ENCODE measurements at places on chromosomes 13 and 19.

GRCh38 chr13:31090961-31091624, 70.6 kb downstream of the HSPH1 start:
- DNase-seq: no peak

GRCh38 chr19:23281663-23282276, 31.6 kb upstream of the ZNF724 start:
- no peak for DNase-seq

GRCh38 chr19:34391813-34392212, 12.4 kb upstream of the PDCD2L start:
- no peak for DNase-seq

DNA sequence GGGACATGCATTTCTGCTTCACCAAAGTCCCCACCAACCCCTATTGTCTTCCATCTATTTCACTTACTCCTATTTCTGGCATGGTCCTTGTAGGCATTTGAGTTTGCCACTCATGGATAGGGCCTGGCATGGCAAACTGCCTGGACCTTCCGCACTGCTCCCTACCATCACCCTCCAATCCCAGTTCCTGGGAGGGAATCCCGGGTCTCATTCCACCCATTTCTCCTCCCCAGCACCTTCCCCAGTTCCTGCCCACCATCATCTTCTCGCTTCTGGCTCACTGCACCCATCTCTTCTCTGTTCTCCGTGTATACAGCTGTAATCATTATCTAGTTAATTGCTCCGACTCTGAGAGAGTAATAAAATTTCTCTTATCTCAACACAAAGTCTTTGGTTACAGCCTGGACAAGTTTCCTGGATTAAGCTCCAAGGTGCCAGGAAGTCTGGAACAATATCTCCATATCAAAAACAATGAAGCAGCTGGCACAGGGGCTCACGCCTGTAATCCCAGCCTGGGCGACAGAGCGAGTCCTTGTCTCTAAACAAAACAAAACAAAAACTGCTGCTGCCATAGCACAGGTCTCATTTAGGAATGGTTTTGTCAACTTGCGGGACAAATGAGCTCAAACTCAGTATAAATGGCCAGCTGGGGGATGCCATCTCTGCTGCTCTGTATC, 17.0 kb upstream of the COX7A1 start:
- no peak for DNase-seq

- no peak for DNase-seq
These were observed 22.1 kb downstream of the SIGLEC7 start for GRCh38 chr19:51164215-51164614.

DNA sequence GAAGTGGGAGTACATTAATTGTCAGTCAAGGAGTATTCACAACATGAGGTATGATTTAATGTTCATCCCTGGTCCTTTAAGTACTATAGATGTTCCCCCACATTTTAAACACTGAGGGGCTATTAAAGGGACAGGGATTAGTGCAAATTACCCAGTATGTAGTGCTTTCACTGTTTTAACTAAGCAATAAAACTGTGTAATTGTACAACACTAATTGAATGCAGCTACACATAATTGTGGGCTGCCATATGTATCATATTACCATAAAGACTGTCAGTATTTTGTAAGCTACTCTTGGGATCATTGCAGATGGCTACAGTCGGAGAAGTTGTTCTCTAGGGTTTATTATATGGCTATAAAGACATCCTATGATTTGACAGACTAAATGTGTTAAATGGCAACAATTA, 316.6 kb downstream of the DCLK1 start:
- no peak for DNase-seq

- DNase-seq: no peak
These were observed 63.9 kb downstream of the CEBPG start for GRCh38 chr19:33437393-33437820.

DNA sequence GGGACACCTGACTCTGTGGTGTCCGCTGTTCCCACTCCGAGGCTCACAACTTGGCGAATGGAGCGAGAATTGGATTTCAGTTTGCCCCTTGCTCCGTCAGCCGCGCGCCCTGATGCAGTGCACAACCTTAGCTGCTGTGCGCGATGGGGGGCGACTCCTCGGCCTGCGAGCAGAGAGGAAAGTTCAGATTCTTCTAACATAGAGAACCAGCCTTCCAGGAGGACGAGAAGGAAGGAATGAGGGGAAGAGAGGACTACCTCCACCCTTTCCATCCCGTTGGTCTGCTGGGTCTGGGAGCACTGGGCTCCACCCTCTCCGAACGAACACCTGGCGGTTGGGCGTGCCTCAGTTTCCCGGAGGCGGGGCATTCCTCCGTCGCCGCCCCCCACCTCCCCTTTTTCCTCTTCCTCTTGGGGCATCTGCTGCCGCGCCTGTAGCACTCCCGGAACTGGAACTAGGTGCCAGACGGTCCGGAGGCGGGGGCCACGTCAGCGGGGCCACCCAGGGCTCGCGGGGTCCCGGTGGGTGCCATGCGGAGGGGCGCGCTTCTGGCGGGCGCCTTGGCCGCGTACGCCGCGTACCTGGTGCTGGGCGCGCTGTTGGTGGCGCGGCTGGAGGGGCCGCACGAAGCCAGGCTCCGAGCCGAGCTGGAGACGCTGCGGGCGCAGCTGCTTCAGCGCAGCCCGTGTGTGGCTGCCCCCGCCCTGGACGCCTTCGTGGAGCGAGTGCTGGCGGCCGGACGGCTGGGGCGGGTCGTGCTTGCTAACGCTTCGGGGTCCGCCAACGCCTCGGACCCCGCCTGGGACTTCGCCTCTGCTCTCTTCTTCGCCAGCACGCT, at the start of gene KCNK6:
TSS of gene KCNK6 (plus strand) at position 425 of the 838 bp plus-strand sequence. CDS start at position 531, 106 bp downstream.
- no peak for DNase-seq

DNA sequence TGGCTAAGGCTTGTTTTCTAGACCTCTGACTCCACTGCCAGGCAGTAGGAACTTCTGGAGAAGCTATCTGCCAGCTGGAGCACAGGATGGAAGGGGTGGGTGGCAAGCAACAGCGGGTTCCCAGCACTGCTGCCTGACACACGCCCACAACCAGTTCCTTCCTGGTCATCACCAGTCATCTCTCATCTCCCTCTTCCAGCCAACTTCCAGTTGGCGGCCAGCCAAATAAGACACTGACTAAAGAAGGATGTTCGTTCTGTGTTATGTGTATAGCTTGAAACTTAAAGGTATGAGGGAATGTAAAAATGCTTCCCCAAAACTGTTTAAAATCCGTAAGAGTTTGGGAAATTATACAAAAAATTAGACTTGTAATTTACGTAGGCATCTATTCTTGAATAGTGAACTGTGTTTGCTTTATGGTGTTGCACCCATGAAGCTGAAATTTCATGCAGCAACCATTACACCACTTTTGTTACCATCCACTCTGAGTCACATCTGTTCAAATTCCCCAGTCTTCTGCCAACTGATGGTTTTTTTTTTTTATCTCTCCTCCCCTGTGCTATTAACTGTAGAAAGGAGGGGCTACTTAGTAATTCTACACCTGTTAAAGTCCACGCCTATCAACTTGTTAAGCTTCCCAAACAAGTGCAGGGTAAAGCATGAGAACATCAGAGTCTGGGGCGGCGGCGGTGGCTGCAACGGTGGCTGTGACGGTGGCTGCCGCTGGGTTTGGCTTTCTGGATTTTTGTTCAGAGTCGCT, 86.2 kb upstream of the FRY start:
- peak; percentile 37 for DNase-seq

DNA sequence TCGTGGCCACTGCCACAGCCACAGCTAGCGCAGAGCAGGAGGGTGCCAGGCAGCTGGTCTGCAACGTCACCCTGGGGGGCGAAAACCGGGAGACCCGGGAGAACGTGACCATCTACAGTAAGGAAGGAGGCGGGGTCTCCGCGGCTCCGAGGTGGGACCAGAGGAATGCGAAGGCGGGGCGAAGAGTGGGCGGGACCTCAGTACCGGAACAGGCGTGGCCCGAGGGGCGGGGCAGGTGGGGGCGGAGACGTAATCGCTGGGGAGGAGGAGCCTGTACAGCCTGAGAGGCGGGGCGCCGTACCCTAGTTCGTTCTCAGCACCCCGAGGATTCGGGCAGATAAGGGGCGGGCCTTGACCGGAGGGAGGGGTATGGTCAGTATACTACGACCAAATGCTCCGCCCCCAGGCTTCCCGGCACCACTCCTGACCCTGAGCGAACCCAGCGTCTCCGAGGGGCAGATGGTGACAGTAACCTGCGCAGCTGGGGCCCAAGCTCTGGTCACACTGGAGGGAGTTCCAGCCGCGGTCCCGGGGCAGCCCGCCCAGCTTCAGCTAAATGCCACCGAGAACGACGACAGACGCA, 2.5 kb downstream of the ICAM5 start:
- DNase-seq: no peak

DNA sequence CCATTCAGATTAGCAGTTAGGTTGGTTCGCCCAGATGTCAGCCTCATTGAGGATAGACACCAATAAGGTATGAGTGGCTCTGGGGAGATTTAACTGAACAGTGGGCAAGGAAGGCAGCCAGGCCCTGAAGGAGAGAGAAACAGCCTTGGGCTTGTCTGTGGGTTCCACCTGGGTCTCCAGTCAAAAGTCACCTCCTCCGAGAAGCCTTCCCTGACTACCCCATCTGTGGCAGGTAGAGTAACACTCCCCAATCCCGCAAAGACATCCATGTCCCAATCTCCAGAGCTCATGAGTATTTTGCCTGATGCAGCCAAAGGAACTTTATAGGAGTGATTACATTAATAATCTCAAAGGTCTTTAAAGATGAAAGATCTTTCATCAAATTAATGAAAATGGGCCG, 8.0 kb upstream of the YJU2 start:
- DNase-seq: no peak

- DNase-seq: no peak
These were observed 29.1 kb downstream of the KCNC3 start for GRCh38 chr19:50300051-50300450.

- no peak for DNase-seq
These were observed 24.2 kb downstream of the NEK5 start for GRCh38 chr13:52104624-52105023.

- no peak for DNase-seq
These were observed 274.3 kb downstream of the MZT1 start for GRCh38 chr13:72453161-72453560.

DNA sequence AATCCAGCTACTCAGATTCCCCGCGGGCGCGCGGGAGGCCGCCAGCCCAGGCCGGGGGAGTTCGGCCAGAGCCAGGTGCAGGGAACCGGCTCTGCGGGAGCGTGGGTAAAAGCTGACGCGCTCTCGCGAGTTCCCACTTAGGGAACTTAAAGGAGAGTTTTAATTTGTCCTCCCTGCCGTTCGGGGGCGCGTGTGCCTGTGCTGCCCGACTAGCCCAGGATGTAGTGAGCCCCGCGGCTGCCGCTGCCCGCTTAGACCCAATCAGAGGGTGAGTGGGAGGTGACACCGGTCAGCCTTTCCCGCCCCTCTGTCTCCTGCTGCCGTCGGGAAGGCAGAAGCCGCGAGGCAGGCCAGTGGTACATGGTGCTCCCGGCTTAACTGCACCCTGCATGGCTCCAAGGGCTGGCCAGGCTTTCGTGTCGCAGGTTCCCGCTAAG, 36.0 kb upstream of the NEK3 start:
- DNase-seq: peak; percentile 3
